ENCODE measurements at places on chromosomes 1 and 21.

GRCh38 chr1:79373481-79374125 is 367.1 kb upstream of the ADGRL4 start:
- ATAC-seq = no peak

- ATAC-seq = no peak
These were observed 25.9 kb downstream of the SZRD1 start for GRCh38 chr1:16392740-16393569.

- no peak for ATAC-seq
These were observed 253.0 kb downstream of the GPR52 start for GRCh38 chr1:174700775-174701174.

DNA sequence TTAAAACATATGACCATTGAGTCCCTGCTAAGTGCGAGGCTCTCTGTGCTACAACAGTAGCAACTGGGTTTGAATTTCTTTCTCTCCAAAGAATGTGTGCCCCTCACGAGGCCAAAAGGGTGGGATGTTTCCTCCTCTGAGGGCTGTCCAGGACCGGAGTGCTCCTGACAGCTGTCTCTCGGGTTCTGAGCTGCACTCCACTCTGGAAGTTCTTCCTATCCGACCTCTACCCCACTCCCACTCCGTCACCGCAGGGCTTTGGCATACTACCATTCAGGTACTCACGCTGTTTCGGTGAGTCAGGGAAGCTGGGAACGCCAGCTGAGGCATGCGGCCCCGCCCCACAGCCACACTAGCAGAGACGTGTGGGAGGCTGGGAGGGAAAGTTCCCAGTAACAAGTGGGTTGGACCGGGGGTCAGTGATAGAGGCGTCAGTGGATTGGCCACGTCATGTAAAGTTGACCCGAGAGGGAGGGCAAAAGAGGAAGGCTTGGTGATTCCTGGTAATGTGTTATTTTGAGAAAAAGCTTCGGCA is 705 bp upstream of the SLC50A1 start:
- peak; percentile 39 for ATAC-seq

GRCh38 chr21:24514081-24514733 is 1093.1 kb downstream of the MRPL39 start:
- ATAC-seq = no peak

GRCh38 chr1:228171221-228171891 is 5.8 kb downstream of the IBA57 start:
- ATAC-seq = no peak

- ATAC-seq = no peak
These were observed 999.4 kb downstream of the KCNT2 start for GRCh38 chr1:195608883-195609282.

DNA sequence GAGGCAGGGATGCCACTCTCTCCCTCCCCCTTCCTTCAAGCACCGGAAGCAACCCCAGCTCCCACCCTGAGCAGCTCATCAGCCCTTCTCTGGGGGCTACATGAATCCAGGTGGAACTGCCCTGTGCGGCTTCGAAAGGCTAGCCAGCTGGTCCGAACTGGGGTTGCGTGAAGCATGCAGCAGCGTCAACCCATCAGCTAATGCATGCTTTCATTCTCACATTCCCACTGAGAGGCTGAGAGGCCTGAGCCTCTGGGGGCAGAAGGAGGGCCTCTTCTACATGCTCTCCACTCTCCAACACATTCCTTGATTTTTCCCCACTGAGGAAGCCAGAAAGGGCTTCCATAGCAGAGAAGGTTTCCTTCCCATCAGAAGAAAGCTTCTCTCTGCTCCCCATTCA is 5.6 kb downstream of the RXRG start:
- no peak for ATAC-seq

DNA sequence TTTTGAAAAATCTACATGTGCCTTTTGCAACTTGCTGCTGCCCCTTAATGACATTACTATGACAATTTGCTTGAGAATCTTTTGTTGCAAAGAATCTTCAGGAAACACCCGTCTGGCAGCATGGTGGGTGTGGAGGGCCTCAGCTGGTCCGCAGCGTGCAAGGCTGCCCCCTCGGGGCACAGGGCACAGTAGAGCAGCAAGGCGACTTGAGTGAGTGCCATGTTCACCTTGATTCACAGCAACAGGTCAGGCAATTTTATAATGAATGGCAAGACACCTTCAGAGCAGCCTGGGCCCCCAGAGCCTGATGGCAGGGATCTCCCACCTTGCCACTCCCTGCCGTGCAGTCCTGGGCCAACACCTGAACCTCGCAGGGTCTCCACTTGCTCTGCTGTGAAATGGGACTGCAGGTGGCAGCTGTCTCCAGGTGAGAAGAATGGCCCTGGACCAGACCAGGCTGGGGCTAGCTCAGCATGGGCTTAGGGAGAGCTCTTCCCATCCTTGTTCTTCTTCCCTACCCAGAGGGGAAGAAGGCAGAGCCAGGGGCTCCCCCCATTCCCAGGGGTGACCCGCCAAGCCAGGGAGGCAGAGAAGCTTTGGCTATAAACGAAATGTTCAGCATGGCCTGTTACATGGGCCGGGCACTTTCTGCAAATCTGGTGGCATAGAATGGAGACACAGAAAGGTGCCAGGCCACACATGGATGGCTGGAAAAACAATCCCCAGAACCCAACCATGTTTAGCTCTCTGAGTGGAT is 34.5 kb upstream of the ACTRT2 start:
- no peak for ATAC-seq

- ATAC-seq = no peak
These were observed 166.0 kb upstream of the C8B start for GRCh38 chr1:57131701-57132394.

GRCh38 chr1:941588-942383 is 17.3 kb downstream of the NOC2L start:
- peak; percentile 24 for ATAC-seq

- ATAC-seq = no peak
These were observed 23.1 kb upstream of the TOR3A start for GRCh38 chr1:179058487-179059483.

DNA sequence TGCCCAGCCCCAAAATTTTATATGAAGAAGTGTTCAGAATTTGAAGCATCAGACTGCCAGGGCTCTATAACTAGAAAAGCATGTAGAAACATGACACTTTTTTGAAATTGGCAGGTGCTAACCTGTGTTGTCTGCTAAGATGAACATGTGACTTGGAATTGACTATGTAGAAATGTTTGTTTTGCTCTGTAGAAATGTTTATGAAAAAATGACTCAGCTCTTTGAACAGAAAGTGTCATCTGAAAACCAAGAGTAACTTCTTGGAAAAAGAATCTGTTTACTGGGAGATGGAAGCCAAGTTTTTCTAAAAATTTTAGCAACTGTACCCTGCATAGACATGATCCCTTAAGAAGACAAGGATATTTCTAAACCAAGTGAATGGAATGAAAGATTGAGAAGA is 59.2 kb downstream of the LHX9 start:
- no peak for ATAC-seq

GRCh38 chr21:37762606-37763005 is 153.7 kb downstream of the KCNJ6 start:
- no peak for ATAC-seq

DNA sequence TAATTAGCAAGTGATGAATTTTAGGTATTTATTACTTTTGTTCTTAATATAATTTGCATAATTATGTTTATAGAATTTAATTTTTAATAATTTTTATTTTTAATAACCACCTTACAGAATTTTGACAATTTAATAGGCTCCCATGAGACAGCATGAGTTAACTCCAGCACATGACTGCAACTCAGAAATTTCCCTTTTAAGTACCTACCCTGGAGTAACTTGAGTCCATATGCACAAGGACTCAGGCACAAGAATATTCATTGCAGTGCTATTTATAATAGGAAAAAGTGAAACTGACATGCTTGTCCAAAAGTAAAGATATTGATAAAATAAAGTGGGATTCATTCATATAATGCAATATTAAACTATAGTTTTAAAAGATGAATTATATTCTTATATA is 54.1 kb upstream of the C1orf53 start:
- ATAC-seq = no peak

DNA sequence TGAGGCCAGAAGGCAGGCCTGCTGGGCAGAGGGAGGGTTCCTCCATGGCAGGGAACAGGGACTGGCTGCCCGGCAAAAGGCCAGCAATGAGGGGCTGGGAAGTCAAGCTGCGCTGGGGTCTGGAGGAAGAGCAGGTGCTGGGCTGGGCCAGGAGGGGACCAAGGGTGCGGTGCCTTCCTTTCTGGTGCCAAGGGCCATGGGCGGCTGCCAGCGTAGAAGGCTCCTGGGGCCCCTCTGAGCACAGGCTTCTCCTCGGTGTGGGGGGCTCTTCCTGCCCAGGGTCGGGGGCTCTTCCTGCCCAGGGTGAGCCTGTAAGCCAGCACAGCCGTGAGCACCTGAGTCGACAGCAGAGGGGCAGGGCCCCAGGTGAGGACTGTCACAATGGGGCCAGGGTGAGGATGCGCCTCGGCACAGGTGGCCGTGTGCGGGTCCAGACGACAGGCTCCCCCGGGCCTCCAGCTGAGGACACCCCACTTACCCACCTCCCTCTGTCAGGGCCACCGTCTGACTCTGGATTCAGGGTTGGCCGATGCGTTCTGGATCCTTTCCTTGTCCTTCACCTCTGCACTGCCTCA is 10.7 kb upstream of the DNMT3L start:
- ATAC-seq = no peak

- no peak for ATAC-seq
These were observed 93.9 kb upstream of the CSF3R start for GRCh38 chr1:36576551-36577110.

- ATAC-seq = no peak
These were observed 217.5 kb upstream of the MAP1LC3C start for GRCh38 chr1:242216368-242216767.

- ATAC-seq = no peak
These were observed 848 bp upstream of the APOBEC4 start for GRCh38 chr1:183653876-183654451.

GRCh38 chr21:33241846-33242245 is 12.1 kb downstream of the IFNAR2 start:
- no peak for ATAC-seq

DNA sequence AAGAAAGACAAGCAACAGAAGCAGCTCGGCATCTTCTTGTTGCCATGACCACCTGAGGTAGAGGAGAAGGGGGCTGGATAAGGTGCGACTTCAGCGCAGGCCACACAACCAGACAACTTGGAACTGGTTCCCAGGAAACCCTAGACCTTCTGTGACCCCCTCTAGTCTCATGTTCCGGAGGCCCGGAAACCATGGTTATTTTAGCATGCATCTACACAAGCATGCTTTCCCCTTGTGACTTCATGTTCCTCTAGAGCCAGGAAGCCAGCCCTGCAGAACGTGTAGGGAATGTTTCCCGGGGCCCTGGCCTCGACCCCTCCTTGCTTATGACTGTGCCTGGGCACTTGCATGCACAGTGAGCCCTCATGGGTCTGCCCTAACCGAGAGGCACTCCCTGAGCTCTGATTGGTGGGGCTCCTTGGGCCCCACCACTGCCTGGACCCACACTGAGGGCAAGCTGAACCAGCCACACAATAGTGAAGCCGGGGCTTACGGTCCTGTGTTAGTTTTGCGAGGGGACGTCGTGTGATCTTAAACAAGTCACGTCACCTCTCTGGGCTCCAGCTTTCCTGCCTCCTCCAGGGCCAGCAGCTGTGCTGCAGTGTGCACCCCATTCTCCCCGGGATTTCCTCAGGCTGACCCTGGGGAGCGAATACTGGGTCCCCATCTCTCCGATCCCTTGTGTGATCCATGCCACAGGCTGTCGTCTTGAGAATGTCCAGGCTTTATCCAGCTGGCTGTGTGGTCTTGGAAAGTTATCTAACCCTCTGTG is 12.0 kb upstream of the MX2 start:
- no peak for ATAC-seq

GRCh38 chr1:64974288-64974825 is 8.0 kb upstream of the JAK1 start:
- no peak for ATAC-seq
